ENCODE measurements at places on chromosomes 5 and 9.

DNA sequence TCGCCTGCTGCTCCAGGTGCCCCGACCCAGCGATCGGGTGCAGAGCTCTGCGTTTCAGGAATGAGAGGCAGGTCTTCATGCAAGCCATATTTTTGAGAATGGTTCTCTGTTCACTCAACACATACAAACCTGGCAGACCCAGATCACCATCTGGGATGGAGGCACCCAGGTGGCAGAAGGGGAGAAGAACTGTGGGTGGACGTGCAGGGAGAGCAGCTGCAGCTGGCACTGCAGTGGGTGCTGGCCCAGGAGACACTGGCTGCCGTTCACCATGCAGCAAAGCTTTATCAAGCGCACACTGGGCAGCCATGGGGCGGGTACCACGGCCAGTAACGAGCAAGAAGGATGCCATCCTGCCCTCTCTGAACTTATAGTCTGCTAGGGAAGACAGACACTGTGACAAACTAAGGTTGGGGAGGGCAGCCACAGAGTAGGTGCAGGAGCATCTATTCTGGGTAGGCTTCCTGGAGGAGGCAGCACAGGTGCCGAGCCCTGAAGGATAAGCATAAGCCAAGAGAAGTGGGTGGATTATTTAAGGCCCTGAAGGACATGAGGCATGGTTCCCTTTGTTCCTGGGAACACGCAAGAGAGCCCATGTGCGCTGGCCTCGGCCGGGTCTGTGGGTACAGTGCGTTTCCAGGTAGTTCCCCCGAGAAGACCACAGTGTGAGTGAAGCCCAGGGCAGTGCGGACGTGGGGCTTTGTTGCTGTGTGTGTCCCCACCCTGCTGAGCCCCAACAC is 46.2 kb upstream of the FCN2 start:
- H3K4me3 ChIP-seq: no peak overlapping the region
- H3K4me1 ChIP-seq: no peaks in the 10 kb centered on the region
- H3K27me3 ChIP-seq: no peaks in the 10 kb centered on the region
- no peak overlapping the region for H3K27ac ChIP-seq
- no peak for DNase-seq

DNA sequence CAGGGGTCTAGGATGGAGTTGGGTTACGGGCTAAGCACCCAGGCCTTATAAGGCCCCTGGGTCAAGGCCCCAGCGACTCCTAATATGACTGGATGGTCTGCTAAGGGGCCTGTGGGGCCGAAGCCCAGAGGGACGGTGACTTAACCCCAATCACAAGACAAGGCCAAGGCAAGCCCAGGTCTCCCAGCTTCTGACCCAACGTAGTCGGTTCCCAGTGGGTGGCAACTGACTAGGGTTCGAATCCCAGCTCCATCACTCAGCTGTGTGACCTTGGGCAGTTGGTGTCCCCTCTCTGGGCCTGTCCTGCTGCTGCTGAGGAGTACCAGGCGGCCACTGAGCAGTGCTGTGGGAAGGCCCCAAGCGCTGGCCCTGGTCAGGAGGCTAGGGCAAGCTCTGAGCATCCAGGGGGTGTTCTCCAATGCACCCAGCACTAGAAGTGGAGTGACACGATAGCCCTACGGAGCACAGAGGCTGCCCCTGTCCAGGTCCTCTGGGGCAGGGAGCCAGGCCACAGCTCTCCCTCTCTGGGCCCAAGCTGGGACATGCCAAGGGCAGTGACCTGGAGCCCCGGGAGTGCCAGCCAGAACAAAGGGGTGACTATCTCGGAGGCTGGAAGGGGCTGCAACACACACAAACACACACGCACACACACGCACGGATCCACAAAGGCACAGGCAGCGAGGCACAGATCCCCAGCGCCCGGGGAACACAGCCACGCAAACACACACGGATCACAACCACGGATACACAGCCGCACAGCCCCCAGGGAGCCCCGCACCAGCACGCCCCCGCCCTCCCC is 512 bp downstream of the AK1 start:
- peak overlapping the region; percentile 93 for H3K27ac ChIP-seq
- peaks cover 61% of the 10 kb centered on the region for H3K4me1 ChIP-seq
- DNase-seq: no peak
- peak overlapping the region; percentile 77 for H3K4me3 ChIP-seq
- no peaks in the 10 kb centered on the region for H3K27me3 ChIP-seq

- no peak for DNase-seq
- H3K27me3 ChIP-seq: no peaks in the 10 kb centered on the region
- H3K4me1 ChIP-seq: no peaks in the 10 kb centered on the region
- H3K4me3 ChIP-seq: no peak overlapping the region
- no peak overlapping the region for H3K27ac ChIP-seq
Measured at GRCh38 chr9:69420611-69421270, 95.7 kb downstream of the ENTREP1 start.

- H3K27me3 ChIP-seq: no peaks in the 10 kb centered on the region
- no peaks in the 10 kb centered on the region for H3K36me3 ChIP-seq
- DNase-seq: no peak
- H3K4me3 ChIP-seq: no peak overlapping the region
- H3K27ac ChIP-seq: no peak overlapping the region
Measured at GRCh38 chr5:170527991-170528390, 24.2 kb downstream of the KCNIP1 start.

DNA sequence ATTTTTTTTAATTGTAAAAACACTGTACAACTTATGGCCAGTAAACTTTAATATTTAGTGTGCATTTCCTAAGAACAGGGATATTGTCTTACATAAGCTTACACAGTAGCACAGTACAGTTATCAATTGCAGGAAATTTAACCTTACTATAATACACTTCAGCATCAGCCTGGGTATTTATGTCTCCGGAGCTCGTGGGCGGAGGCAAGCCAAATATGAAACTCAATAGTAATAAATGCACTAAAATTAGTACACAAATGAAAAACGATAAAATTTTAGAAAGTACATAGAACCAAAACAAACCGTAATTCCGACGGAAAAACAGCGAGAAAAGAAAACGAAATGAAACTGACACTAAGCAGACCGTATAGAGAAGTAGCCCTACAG is 91.2 kb downstream of the ANXA2R start:
- peaks cover 41% of the 10 kb centered on the region for H3K4me1 ChIP-seq
- H3K27me3 ChIP-seq: peaks cover 19% of the 10 kb centered on the region
- H3K4me3 ChIP-seq: peak overlapping the region; percentile 60
- H3K27ac ChIP-seq: peak overlapping the region; percentile 89

DNA sequence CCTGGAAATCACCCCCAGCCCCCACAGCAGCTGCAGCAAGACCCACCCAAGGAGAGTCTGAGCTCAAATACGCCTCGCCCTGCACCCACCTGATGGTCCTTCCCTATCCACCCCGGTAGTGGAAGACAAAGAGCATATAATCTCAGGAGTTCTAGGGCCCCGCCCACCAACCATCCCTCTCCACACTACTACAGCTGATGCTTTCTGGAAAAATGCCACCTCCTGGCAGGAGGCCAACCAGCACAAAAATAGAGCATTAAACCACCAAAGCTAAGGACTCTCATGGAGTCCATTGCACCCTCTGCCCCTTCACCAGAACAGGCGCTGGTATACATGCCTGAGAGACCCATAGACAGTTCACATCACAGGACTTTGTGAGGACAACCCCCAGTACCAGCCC is 22.5 kb upstream of the NIPSNAP3A start:
- no peak for DNase-seq
- H3K27me3 ChIP-seq: no peaks in the 10 kb centered on the region
- no peak overlapping the region for H3K4me3 ChIP-seq
- no peaks in the 10 kb centered on the region for H3K4me1 ChIP-seq
- no peak overlapping the region for H3K27ac ChIP-seq

DNA sequence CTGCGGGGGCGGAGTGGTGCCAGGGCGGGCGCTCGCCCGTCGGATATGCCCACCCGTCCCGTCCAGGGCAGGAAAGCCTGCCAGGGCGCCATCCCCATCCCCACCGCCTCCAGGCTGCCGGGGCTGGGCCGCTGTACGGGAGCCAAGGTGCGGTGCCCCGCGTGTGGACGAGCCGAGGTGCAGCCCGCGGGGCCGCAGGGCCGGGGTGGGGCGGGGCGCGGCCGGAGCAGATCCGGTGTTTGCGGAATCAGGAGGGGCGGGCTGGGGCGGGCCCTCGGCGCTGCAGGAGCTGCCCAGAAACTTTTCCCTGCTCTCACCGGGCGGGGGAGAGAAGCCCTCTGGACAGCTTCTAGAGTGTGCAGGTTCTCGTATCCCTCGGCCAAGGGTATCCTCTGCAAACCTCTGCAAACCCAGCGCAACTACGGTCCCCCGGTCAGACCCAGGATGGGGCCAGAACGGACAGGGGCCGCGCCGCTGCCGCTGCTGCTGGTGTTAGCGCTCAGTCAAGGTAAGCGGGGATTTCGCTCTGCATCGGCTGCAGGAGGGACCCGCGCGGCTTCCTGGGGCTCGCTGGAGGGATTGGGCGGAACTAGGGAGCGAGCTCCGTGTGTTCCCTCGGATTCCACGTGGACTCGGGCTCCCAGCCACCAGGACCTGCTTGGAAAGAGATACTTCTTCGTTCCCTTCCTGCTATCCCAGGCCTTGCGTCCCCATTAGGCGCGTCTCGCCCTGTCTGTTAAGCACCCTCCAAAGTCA is at the start of gene ITGA2:
TSS of gene ITGA2 (plus strand) at position 328 of the 756 bp plus-strand sequence. CDS start at position 445, 117 bp downstream.
- no peak for DNase-seq
- H3K4me1 ChIP-seq: peaks cover 2% of the 10 kb centered on the region
- peak within 1 kb of the TSS; percentile 33 for H3K27ac ChIP-seq

DNA sequence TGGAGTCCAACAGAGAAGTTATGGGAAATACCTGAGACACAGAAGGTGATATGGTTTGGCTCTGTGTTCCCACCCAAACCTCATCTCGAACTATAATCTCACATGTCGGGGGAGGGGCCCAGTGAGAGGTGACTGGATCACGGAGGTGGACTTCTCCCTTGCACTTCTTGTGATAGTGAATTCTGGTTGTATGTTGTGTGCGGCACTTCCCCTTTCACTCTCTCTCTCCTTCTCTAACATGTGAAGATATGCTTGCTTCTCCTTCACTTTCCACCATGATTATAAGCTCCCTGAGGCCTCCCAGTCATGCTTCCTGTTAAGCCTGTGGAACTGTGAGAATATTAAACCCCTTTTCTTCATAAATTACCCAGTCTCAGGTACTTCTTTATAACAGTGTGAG is 96.1 kb downstream of the TMEM232 start:
- no peaks in the 10 kb centered on the region for H3K4me1 ChIP-seq
- no peaks in the 10 kb centered on the region for H3K36me3 ChIP-seq
- DNase-seq: no peak
- H3K27ac ChIP-seq: no peak overlapping the region
- no peaks in the 10 kb centered on the region for H3K27me3 ChIP-seq
- no peak overlapping the region for H3K4me3 ChIP-seq

DNA sequence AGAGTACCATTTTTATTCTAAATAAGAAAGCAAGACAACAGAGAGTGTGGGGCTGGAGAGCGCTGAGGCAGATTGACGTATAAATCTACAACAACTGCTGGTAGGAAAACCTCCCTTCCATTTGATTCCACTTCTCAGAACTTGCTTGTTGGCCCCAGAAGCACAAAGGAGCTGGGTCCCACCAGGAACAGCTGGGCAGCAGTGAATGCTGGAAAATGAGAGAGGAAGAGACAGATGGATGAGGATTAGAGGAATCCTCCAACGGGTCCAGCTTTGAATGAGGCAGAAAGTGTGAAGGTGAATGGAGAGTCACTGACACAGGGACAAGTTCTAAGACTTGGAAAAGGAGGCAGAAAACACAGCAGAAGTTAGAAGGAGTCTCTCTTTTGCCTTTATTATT is 14.8 kb downstream of the TAS2R1 start:
- no peaks in the 10 kb centered on the region for H3K36me3 ChIP-seq
- no peaks in the 10 kb centered on the region for H3K27me3 ChIP-seq
- DNase-seq: no peak
- no peak overlapping the region for H3K4me3 ChIP-seq
- H3K27ac ChIP-seq: no peak overlapping the region

DNA sequence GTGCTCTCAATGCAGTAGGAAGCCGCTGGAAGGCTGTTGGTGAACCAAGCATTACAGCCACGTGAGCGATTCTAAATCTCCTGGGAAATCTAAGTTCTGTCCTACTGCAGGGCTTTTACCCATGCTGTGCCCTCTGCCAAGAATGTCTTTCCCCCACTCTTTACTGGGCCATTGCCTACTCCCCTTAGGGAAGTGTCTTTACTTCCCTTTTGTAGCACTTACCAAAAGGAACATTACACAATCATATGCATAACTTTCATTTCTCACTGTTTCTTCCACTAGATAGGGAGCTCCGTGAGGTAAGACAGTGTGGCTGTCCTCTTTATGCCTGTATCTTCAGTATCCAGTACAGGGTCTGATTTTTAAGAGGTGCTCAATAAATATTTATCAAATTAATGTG is 241.7 kb upstream of the NR4A3 start:
- no peaks in the 10 kb centered on the region for H3K4me1 ChIP-seq
- H3K36me3 ChIP-seq: no peaks in the 10 kb centered on the region
- H3K4me3 ChIP-seq: no peak overlapping the region
- H3K27ac ChIP-seq: no peak overlapping the region
- no peak for DNase-seq
- no peaks in the 10 kb centered on the region for H3K27me3 ChIP-seq

- DNase-seq: no peak
- no peak overlapping the region for H3K4me3 ChIP-seq
- H3K4me1 ChIP-seq: no peaks in the 10 kb centered on the region
- H3K27ac ChIP-seq: no peak overlapping the region
- no peaks in the 10 kb centered on the region for H3K36me3 ChIP-seq
Measured at GRCh38 chr5:116640236-116640635, 65.6 kb upstream of the SEMA6A start.

GRCh38 chr5:121164632-121165031 is 687.0 kb upstream of the FTMT start:
- DNase-seq: no peak
- no peak overlapping the region for H3K27ac ChIP-seq
- no peaks in the 10 kb centered on the region for H3K36me3 ChIP-seq
- H3K27me3 ChIP-seq: no peaks in the 10 kb centered on the region
- no peaks in the 10 kb centered on the region for H3K4me1 ChIP-seq

DNA sequence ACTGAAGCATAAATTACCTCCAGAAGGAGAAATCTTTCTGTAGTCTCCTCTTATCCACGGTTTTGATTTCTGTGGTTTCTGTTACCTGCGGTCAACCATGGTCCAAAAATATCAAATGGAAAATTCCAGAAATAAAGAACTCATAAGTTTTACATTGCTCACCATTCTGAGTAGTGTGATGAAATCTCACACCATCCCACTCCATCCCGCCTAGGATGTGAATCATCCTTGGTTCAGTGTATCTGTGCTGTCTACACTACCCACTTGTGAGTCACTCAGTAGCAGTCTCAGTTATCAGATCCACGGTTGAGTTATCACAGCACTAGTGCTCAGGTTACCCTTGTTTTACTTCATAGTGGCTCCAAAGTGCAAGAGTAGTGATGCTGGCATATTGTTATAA is 371.2 kb downstream of the NFIB start:
- no peak overlapping the region for H3K4me3 ChIP-seq
- no peaks in the 10 kb centered on the region for H3K36me3 ChIP-seq
- H3K27me3 ChIP-seq: no peaks in the 10 kb centered on the region
- no peak overlapping the region for H3K27ac ChIP-seq
- peaks cover 21% of the 10 kb centered on the region for H3K4me1 ChIP-seq

- no peak for DNase-seq
- H3K4me3 ChIP-seq: no peak overlapping the region
- no peaks in the 10 kb centered on the region for H3K36me3 ChIP-seq
- H3K4me1 ChIP-seq: no peaks in the 10 kb centered on the region
- H3K27ac ChIP-seq: no peak overlapping the region
- no peaks in the 10 kb centered on the region for H3K27me3 ChIP-seq
Measured at GRCh38 chr5:30279237-30279636, 914.2 kb upstream of the CDH6 start.
